ENCODE measurements at places on chromosomes 6 and 20. TPM values are rescaled to one million over a fixed set of nuclear protein-coding genes. Genes with fewer than 3 reads are reported as not detected.

Gene TRIM31
- 0.32 TPM for total RNA-seq

- DNase-seq: no peak
These were observed 77.5 kb downstream of the C6orf118 start for GRCh38 chr6:165231581-165232561.

DNA sequence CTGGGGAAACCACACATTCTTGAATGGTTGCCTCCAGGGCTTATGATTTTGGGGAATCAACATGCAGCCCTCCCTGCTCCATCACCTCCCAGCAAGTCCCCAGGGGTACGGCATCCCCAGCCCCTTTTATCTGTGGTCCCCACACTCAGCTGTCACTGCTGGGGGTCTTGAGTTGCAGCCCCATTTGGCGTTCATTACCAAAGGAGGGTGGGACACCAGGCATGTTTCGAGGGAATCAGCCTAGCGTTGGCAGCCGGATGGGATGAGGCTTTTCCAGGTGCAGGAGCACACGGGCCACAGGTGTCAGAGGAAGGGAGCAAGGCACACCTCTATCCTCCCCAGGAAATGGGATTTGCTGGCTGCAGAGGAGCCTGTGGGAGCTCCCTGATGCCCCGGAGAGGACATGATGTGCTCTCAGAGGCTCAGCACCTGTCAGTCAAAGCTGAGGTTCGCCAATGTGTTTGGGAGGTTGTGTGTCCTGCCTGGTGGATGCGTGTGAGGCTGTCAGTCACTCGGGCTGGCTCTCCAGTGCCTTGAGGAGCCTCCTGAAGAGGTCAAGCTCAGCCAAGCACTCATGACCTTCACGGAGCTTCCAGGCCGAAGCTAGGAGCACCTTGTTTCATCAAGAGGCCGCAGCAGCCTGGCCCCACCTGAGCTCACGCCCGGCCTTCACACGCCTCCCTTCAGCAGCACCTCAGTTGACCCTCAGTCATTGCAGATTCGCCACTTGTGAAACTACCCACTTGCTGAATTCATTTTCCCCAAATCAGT, 95.0 kb downstream of the ERMARD start:
- DNase-seq: no peak

Gene LY6G6F
- total RNA-seq: 3.7 TPM

Gene VGLL2
- total RNA-seq: 0.28 TPM

Gene BLOC1S5
- 9.5 TPM for total RNA-seq

- no peak for DNase-seq
These were observed 84.6 kb downstream of the KIF16B start for GRCh38 chr20:16488616-16489015.

Gene DEFB124
- not detected for total RNA-seq

Gene ZBP1
- 8.9 TPM for total RNA-seq

Gene PCK1
- not detected for total RNA-seq

Gene MDFI
- 77.9 TPM for total RNA-seq

DNA sequence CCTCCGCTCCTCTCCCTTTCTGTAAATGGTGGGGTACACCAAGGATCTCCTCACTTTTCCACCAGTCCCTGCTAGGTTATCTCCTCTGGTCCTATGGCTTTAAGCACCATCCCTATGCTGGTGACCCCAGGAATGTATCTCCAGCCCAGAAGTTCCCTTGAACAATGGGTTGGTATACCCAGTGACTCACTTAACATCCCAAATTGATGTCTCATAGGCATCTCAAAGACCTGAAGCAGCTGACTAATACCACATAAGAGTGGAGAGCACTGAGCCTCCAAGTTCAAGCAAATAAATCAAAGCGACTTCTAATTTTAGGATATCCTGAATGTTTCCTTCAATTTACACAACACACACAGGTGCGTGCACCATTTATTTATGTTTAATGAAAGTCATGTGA, 48.3 kb downstream of the ADGRF1 start:
- DNase-seq: no peak

Gene SIGLEC1
- total RNA-seq: 5.3 TPM

- DNase-seq: peak; percentile 6
These were observed 183.0 kb downstream of the TASP1 start for GRCh38 chr20:13455713-13456112.

GRCh38 chr6:55604021-55604420, 25.0 kb upstream of the HMGCLL1 start:
- DNase-seq: no peak

GRCh38 chr6:131651782-131652181, 14.7 kb downstream of the ENPP3 start:
- peak; percentile 68 for DNase-seq

Gene HLA-DPB1
- total RNA-seq: 57.5 TPM
